ENCODE measurements at places on chromosomes 1 and 21.

DNA sequence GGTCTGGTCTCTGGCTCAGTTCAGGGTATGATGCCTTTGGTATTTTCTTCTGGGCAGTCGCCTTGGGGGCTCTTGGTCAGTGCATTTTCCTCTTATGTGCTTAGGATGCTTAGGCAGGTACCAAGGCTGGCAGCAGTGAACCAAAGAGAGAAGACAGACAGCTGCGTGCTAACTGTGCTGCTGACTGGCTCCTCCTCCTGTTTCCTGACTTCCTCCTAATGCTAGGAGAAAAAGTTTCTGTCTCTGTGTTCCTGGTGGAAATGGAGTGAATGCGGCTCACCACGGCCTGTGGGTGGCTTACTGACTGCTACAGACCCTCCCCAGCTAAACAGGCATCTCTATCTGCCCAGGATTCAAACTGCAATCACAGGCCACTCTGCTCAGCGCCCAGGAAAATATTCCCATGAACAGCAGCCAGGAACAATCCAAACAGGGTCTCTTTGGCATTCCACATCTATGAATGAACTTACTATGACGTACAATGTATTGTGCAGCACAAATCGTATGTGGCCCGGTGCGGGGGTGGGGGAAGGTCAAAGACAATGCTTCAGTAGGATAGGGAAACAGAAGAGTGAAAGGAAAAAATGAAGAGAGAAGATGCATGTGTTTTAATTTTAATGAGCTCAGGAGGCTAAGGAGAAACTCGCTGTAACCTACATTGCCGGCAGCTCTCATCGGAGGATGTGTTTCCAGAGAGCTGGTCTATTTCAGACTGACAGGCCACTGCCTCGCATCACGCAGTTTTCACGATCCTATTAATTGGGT is 2.8 kb downstream of the ABCG1 start:
- no peak for DNase-seq

DNA sequence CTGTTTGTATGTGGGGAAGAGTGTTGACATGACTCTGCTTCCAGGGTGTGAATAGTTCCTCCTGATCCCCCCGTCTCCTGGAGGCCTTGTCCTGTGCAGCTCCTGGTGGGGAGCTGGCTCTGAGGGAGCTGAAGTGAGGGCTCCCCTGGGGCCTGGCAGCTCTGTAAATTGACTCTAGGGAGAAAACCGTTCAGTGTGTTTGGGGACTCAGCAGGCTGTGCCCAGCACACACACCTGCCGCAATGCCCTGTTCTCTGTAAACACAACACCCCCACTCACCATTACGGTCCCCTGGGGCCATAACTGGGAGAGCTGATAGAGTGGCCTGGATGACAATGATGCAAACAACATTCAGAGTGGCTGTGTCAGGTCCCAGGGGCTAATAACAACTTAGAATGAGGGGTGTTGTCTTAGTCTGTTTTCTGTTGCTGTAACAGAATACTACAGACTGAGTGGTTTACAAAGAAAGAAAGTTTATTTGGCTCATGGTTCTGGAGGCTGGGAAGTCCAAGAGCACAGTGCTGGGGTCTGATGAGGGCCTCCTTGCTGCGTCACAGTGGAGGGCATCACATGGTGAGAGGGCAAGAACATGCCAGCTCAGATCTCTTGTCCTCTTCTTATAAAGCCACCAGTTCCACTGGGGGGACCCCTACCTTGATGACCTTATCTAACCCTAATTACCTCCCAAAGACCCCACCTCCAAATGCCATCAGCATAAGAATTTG is 15.3 kb downstream of the ADORA1 start:
- peak; percentile 64 for DNase-seq

DNA sequence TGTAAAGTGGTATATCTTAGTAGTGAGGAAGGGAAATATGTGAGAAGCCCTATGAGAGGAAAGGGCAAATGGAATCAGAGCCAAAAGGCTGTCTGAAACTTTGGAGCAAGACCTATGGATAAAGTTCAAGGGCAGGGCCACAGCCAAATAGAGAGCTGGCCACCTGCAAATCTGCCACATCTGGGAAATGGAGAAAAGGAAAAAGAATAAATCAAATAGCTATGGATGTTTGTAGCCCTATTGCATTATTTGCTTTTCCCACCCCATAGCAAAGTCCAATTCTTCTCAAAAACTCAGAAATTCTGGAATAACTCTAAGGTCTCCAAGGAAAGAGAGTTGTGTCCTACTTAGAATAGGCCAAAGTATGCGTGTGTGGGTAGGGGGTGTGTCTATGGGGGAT is 4.0 kb upstream of the HLX start:
- DNase-seq = no peak

- DNase-seq = no peak
Observed at GRCh38 chr1:22816067-22816775, 105.6 kb downstream of the EPHB2 start.

Data from ELF-1 (cell line).